ENCODE measurements at places on chromosomes 2 and 18.

DNA sequence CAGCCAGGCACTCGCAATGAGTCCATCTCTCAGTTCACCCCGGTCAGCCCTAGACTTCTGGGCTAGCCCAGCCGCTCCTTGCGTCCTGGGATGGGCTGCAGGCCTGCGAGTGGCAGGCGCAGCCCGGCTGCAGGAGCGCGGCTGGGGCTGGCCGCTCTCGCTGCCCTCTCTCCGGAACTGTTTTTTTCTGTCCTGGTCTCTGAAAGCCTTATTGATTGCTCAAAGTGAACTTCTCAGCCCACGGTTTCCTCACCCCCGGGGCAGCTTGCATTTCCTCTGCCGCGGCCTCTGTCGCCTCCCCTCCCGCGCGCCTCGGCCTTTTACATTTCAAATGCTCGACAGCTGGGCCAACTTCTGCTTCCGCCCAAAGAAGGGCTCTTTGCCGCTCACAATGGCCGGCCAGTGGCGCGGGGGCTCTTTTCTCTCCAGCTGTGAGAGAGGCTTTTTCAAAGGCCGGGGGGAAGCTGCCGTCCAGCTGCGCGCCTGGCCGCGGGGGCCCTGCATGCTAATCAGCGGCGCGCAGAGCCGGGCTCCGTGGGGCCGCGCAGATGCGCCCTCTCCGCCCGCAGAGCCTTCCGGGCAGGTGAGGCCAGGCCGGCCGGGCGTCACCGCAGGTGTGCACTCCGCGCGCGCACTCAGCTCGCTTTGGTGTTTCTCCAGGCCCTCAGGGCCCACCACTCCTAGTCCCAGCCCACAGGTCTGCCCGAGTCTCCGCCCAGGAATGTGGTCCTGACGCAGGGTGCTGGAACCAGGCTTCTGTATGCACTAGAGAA lies 513.8 kb downstream of the RNF144A start:
- DNase-seq = peak; percentile 64

- no peak for DNase-seq
Measured at GRCh38 chr2:219624565-219624964, 2.9 kb upstream of the SLC4A3 start.

- DNase-seq = no peak
Measured at GRCh38 chr2:72011791-72012190, 135.9 kb downstream of the CYP26B1 start.

DNA sequence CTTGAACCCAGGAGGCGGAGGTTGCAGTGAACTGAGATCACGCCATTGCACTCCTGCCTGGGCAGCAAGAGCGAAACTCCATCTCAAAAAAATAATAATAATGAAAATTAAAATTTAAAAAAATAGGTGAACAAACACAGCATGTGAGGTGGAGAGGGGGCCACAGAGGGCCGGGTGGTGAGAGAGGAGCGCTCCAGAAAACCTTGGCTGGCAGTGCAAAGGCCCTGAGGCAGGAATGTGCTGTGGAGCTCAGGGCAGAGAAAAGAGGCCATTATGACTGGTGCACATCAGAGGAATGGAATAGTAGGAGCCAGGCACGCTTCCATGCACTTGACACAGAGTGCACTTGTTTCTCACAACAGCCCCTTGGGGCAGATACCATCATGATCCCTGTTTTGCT lies 21.6 kb upstream of the SCLY start:
- no peak for DNase-seq

GRCh38 chr2:125667630-125668029 lies 988.3 kb upstream of the GYPC start:
- peak; percentile 12 for DNase-seq

DNA sequence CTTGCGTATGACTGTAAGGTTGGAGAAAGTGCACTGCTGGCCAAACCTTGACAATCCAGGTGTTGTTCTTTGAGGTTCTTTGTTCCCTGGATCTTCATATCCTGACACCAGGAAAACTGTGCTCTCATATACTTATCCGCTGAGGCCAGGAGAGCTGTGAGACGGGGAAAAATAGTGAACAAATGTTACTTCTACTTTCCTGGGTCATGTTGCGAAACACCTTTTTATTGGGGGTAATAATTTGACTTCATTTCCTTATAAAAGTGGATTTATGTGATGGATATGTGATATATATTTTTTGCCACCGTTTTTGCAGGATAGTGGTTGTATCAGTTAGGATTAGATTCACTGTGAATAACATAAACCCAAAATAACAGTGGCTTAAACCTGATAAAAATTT lies 336.1 kb downstream of the OSR1 start:
- no peak for DNase-seq

GRCh38 chr2:23617167-23617810 lies 232.3 kb downstream of the KLHL29 start:
- no peak for DNase-seq

DNA sequence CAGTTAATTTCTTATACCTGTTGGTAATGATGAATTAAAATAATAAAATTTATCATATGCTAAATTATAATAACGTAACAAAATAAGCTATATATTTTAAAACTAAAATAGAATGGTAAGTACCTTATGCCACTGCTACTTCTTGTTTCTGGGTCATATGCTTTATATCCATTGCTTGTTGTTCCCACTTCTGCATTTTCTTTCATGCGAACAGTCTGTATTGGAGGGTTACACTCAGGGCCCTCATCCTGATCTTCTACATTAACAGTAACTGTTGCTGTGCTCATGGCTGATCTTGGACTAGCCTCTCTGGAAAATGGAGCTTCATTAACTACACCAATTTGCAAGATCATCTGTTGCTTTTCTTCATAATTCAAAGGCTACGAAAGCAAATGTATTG lies 22.2 kb downstream of the DSC2 start:
- no peak for DNase-seq

DNA sequence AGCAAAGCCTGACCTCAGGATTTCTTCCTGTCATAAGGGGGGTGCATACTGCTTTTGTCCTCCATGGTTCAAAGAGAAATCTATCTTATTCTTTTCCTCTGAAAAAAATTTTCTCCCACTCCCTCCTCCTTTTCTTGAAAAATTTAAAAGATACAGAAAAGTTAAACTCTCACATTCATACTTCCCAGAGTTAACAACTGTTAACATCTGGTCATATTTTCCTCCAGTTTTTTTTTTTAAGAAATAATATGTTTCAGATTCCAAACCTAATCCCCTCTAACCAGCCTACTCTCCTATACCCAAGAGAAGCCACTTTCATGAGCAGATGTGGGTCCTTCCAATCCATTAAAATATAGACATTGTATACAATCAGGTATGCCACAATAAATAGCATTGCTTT lies 378.9 kb upstream of the HNRNPA3 start:
- DNase-seq = no peak

GRCh38 chr2:24739354-24740025 lies 53.7 kb downstream of the PTRHD1 start:
- DNase-seq = no peak

DNA sequence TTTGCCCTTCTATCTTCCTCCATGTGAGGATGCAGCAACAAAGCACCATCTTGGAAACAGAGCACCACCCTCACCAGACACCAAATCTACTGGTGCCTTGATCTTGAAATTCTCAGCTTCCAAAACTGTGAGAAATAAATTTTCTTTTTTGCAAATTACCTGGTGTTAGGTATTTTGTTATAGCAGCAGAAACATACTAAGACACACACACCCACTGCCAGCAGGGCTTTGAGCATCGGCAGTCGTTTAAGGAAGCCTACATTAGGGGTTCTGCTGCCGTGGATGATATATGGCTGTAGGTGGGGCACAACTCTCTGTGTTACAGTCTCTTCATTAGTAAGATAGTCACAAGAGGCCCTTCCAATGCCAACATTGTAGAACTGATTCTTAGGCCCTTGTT lies 20.7 kb upstream of the MFSD6 start:
- no peak for DNase-seq

- DNase-seq = no peak
Measured at GRCh38 chr2:174666845-174667244, 69.2 kb upstream of the WIPF1 start.

DNA sequence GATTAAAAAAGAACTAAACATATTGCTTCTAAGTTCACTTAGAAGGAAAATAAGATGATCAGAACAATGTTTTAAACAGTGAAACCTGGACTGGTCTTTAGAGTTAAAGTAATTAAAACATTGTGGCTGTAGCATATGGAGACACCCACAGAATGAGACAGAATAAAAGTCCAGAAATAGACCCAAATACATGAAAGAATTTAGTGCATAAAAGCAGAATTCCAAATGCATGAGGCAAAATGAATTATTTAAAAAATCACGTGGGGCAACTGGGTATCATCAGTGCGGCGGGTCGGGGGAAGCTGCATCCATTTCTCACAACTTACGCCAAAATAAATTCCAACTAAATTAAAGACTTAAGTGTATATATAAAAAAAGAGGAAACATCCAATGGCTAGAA lies 12.1 kb downstream of the RNF149 start:
- DNase-seq = no peak

GRCh38 chr2:29495068-29495467 lies 379.9 kb downstream of the CLIP4 start:
- no peak for DNase-seq

DNA sequence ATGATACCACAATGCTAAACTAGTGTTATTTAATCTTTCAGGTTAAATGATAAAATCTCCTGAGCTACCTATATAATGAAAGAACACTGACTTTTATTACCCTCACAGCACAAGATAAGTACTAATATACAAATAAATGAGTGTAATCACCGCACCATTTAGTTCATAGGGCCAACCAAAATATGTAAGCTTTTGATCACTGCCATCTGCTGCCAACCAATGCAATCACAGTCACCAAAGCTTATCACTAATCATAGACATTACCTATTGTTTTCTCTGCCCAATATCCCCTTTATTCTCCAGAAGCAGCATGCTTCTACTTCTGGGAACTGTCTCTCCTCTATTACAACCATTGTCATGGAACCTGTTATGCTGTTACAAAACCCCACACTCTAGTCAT lies 151.6 kb upstream of the LRATD1 start:
- no peak for DNase-seq

DNA sequence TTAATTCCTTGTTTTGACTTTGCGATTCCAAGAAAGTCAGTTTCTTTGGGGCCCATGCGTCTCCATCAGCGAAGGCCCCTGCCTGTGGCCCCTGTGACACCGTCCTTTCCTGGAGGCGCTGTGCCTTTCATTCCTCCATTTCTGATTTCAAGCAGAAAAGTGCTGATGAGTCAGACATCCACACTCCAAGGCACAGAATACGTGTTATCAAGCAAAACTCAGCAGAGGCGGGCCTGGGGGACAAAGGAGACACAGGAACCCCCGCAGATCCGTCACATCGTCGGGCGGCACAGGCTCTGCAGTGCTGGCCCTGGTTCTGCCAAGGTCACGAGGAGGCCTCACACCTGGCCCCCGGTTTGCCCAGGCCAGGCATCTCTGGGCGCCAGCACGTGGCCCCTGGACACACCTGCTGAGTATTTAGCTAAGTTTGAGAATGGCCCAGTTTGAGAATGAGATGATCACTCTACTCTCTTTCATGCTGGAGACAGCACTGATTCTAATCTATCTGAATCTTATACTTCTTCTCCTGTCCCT lies 7.2 kb upstream of the SALL3 start:
- DNase-seq = no peak

DNA sequence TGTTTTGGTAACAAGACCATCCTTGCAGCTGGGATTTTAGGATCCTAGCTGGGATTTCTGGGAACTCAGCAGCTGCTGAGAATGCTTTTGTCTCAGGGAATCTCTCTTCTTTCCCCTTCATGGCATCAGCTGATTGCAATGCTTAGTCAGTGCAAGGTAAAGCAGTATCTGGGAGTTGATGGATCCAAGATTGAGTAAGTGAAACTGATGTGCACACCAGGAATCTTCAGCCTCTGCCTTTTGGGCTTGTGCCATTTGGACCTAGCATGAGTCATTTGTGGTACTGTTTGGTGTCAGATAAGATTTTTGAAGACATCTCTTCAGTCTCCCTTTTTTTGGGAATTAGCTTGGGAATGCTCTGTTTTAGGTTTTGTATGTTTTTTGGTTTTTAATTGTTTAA lies 363.3 kb upstream of the TFPI start:
- DNase-seq = no peak

DNA sequence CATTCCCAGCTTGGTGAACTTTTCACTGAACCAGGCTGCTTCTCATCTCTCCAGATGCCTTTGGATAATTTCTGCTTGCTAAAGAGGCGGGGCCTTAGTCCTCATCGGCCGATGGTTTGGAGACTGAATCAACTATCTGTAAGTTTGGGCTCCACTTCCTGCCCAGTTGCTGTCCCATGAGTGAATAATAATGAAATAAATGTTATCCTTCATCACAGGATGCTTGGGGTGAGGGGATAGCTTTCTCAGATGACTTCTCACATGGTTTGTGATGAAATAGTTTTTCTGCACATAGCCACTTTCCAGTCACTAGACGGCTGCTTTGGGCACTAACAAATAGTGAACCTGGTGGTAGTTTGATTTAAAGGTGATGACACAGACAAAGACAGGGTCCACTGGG lies 376.6 kb upstream of the TRIB2 start:
- no peak for DNase-seq

DNA sequence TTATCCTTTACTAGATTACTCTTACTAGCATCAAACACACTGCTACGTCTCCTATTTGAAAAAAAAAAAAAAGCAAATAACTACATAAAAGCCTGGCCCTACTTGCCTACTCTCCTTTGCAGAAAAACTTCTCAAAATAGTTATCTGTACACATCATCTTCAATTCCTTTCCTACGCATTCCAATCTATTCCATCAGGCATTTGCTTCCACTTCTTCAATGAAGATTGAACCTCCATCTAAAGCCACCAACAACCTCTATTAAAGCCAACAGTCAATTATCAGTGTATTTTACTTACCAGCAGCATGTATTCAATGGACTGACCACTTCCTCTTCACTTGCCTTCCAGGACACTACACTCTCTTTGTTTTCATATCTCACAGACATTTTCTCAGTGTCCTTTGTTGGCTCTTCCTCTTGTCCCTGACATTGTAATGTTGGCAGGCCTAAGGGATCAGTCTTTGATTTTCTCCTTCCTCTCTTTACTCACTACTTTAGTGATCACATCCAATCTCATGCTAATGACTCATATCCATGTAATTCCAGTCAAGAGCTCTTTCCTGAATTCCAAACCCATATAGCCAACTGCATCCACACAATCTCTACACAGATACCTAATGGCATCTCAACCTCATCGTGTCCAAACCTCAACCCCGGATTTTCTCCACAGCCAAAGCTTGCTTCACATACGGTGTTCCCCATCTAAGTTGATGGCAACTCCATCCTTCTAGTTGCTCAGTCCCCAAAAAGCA lies 131.3 kb downstream of the CCDC148 start:
- DNase-seq = no peak

GRCh38 chr2:43057026-43057741 lies 169.2 kb downstream of the ZFP36L2 start:
- no peak for DNase-seq

- DNase-seq = no peak
Measured at GRCh38 chr2:44299635-44300034, 24.4 kb downstream of the SLC3A1 start.

GRCh38 chr2:127029350-127030051 lies 77.5 kb downstream of the BIN1 start:
- no peak for DNase-seq

- no peak for DNase-seq
Measured at GRCh38 chr2:234973008-234973407, 21.2 kb downstream of the SH3BP4 start.

Data from GM13977 (cell line).